Mucosa of descending colon (tissue), 3 donors: ENCODE measurements at places on chromosomes 5 and 9. TPM values are rescaled to one million over a fixed set of nuclear protein-coding genes. Genes with fewer than 3 reads are reported as not detected.

The DBH gene
- total RNA-seq: not detected

DNA sequence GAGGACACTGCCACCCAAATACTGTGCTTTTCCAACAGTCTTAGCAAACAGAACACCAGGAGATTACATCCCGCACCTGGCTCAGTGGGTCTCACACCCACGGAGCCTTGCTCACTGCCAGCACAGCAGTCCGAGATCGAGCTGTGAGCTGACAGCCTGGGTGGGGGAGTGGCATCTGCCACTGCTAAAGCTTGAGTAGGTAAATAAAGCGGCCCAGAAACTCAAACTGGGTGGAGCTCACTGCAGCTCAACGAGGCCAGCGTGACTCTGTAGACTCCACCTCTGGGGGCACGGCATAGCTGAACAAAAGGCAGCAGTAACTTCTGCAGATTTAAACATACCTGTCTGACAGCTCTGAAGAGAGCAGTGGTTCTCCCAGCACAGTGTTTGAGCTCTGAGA lies 28.8 kb downstream of the EPB41L4A start:
- peak; percentile 55 for DNase-seq

GRCh38 chr9:100294341-100294740 lies 58.4 kb downstream of the TEX10 start:
- no peak for DNase-seq

GRCh38 chr5:139301808-139302499 lies 8.4 kb downstream of the MATR3 start:
- DNase-seq: no peak
